AG09309 (cell line): ENCODE measurements at places on chromosomes 12 and 14.

DNA sequence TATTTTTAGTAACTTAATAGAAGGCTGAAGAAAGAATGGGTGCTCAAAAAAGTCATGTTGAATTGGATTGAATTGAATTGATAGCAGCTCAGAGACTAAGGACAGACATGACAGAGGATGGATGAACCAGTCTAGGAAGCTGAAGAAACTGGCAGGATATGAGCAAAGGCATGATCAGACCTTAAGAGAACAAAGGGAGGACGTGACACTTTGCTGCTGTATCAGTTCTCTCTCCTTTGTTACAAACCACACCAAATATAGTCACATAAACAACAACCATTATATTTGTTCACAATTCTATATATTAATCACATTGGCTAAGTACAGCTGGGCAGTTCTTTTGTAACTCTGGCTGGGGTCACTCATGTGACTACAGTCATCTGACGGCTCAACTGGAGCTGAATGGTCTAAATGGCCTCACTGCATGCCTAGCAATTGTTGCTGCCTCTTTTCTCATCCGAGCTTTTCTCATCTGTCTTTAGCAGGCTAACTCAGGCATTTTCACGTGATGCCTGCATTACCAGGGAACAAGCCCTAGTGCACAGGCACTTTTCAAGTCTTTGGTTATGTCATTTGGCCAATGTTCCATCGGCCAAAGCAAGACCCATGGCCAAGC is 355.0 kb downstream of the ETNK1 start:
- DNase-seq = no peak

DNA sequence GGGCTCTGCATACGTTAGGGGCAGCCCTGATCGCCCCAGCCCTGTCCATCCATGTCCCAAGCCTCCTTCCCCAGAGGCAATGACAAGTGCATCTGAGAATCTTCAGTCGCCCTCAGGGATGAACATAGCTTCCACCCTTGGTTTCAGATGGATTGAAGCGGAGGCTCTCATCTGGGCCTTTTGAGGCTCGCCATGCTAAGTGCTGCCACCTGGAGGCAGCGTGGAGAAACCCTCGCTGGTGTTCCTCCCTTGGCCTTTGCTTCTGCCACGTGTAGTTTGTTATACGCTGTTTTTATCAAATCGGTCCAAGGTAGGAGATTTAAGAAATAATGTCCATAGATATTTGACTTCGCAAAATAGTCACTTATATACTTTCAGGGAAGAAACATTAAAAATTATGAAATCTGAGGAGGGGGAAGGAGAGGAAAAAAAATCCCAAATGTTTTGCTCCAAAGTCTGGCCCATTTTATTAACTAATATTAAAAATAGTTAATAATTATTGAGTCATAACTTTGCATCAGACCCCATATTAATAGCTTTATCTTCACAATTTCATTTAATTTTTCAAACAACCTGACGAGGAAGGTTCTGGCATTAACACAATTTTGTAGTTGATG is 28.8 kb upstream of the LRRC10 start:
- DNase-seq = no peak

GRCh38 chr12:126998031-126998430 is 1268.9 kb upstream of the TMEM132C start:
- no peak for DNase-seq

DNA sequence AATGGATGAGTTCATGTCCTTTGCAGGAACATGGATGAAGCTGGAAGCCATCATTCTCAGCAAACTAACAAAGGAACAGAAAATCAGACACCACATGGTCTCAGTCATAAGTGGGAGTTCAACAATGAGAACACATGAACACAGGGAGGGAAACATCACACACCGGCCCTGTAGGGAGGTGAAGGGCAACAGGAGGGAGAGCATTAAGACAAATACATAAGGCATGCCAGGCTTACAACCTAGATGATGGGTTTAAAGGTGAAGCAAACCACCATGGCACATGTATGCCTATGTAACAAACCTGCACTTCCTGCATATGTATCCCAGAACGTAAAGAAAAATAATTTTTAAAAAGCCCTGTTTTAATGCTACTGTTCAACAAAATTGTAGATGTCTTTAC is 914.2 kb upstream of the ATXN7L3B start:
- no peak for DNase-seq

- peak; percentile 52 for DNase-seq
Measured at GRCh38 chr12:6280053-6280469, 30.4 kb upstream of the PLEKHG6 start.

DNA sequence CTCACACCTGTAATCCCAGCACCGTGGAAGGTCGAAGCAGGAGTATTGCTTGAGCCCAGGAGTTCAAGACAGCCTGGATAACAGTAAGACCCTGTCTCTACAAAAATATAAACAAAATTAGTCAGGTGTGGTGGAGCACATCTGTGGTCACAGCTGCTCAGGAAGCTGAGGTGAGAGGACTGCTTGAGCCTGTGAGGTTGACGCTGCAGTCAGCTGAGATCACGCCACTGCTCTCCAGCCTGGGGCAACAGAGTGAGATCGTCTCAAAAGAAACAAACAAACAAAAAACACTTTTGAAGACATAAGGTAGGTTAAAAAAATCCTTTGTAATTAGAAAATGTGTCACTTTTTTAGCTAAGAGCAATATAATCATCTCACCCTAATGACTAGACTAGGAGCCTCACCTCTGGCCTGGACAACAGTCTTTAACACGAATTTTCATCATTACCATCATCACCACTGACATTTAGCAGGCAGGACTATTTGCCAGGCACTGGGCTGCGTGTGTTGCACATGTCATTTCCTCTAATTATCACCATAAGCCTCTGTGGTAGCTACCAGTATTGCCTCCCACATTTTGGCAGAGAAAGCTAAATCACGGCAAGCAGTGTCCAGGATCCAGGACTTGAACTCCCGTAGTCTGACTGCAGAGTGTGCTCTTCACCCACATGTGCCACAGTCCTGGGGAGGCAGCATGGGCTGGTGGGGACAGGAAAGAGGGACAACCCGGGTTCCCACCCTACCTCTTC is 4.6 kb upstream of the SYCP3 start:
- DNase-seq = no peak

DNA sequence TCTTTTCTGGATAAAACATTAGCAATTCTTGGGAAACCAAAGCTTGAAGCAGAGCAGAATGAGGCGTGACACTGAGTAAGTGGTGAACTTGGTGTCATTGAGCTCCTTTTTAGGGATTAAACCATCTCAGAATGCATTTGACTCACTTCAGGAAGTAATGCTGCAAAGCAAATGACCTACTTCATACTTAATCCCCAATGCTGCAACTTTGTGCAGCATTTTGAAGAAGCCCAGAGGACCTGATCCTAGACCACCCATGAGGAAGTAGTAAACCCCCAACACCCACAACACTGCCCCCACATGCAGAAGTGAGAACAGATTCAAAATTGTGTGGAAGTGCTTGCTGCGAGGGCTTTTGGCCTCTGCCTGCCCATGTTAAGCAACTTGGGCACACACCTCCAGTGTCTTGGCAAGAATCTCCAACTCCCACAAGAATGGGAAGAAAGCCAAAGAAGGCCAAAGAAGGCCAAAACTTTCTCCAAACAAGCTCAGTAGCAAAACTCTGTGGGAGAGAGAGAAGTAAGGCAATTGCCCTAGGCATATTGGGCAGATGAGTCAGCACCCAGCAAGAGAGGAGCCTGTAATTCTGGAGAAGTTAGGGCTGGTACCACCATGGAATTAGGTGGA is 69.2 kb upstream of the ETV6 start:
- DNase-seq = peak; percentile 91

DNA sequence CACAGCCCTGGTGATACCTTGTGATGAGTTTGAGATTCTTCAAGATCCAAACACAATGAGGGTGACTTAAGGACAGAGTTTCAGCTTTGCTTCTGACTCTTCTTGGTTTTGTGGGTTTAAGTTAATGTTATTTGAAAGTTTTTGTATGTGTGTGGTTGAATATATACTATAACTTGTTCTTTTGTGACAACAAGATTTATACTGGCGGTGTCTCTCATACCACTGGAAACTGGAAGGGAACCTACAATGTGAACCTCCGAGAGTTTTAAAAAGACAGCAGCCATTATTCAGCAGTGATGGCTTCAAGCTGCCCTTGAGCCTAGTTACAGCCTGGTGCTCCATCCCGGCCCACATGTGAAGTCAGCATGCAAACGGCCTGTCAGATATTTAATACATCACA is 87.9 kb upstream of the IGF1 start:
- DNase-seq = no peak

GRCh38 chr14:52006361-52006760 is 17.0 kb downstream of the RTRAF start:
- no peak for DNase-seq

DNA sequence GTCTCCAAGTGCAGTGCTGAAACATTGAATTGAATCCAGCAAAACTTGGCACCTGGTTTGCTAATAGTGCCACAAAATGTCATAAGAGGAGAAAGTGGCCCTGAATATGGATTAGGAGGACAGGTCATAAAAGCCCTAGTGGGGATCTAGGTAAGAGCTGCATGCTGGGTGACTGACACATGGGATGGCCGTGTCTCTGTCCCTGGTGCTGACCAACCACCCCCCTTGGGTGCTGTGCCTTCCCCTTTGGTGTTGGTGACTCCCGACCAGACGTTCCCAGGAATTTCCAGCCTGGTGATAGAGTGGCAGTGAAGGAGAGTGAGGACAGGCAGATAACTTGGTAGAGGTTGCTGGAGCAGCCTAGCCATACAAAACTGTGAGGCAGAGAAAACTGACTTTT is 142.8 kb downstream of the VRK1 start:
- DNase-seq = no peak

GRCh38 chr12:122366685-122367475 is 55.6 kb downstream of the CLIP1 start:
- peak; percentile 78 for DNase-seq

DNA sequence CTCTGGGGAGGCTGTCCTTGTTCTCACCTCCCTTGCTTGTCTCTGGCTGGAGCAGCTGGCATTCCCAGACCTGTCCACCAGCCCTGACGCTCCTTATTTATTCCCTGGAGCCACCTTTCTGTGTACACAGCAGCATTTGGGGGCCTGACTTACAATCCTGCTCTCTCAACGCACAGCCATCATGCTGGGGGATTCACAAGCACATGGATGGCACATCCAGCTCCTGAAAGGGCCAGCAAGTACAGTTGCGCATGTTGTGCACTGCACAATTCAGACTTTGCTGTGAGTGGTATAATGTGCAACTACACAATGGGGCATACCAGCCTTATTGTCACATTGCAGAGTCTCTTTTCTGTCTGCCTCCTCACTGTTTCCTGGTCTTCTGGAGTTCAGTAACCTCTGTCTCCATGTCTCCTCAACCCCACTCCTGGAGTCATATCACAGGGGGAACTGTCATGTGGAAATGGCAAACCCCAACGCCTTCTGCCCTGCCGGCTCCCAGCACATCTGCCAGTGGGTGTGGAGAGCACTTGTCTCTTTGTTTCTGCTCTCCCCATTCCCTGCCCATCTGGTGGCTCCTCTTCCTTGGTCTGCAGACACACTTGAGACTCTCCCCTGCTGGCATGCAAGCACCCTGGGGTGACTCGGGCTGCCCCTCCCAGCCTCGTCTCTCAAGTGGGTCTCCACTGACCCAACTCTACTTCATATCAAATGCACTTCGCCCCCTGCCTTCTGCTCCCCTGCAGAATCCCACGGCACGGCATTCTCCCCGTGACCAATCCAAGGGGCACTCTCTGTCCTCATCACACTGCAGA is 41.2 kb upstream of the MEG3 start:
- DNase-seq = no peak
